ENCODE measurements at places on chromosomes 6 and 20.
A peak's percentile ranks its signal among the peaks of the same experiment; 100 is the strongest.

GRCh38 chr6:20653085-20653479 is 118.8 kb downstream of the CDKAL1 start:
- DNase-seq, result no peak

DNA sequence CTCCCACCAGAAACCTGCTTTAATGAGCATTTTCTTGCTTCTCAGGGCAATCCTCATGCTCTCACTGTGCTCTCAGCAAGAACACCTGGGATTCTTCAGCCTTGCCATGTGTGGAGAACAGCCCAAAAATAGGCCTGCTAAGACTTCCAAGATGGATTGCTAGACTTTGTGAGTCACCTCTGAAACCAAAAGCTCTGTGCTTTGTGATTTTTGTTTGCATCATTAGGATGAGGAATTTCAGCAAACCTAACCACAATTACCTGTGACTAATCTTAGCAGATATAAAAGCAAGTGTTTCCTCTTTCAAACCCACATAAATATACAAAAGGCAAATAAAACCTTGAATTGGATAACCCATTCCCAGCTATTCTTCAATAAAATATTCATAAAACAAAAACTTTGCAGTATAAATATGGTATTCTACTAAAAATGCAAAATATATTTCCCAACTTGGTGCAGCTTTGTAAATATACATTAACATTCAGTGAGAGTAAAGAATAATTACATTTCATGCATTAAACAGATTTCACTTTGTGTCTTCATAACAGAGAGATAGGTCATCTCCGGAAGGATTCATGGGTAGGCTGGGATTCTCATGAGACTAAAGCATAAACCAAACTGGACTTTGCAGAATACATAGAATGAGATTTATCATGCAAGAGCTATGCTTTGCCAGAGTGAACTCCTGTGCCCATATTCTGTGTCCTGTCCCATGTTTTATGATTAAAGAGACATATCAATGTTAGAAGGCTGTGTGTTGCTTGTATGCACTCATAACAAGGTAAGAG is 33.5 kb downstream of the TPBG start:
- DNase-seq, result peak; percentile 90

- DNase-seq, result no peak
Observed at GRCh38 chr6:170316071-170316470, 9.5 kb downstream of the FAM120B start.

DNA sequence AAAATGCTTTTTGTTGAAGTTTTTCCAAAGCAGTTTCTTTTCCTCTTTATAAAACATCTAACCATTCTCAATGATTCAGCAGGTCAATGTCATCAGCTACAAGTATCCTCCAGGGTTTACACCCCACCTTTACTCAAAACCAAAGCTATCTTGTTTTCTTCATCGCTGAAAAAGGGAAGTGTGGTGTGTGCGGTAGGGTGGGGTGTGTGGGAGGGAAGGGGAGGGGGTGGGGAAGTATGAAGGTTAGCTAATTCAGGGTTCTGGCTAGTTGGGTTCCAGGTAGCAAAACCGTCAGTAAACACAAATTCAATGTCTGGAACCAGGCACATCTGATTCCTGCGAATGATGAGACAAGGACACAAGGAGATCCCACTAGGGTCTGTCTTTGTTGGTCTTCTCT is 189.6 kb downstream of the GJA10 start:
- no peak for DNase-seq

DNA sequence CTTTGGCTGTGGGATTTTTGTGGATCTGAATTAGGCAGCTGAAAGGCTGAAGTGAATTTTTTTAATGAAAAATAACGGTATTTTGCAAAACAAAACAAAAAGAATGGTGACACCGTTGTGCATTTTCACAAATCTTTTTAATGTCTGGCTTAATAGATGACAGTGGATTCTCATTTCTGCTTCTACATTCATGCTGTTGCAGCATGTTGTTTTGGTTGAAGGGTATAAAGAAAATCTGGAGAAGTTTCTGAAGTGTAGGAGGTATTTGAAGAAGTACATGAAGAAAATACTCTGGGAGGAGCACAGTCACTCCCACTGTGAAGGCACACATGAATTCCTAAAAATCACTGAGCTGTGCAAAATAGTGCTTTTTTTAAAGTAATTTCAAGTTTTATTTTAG is 3.1 kb upstream of the MAP3K5 start:
- no peak for DNase-seq

- no peak for DNase-seq
Observed at GRCh38 chr20:20073801-20074371, 21.6 kb downstream of the CFAP61 start.

DNA sequence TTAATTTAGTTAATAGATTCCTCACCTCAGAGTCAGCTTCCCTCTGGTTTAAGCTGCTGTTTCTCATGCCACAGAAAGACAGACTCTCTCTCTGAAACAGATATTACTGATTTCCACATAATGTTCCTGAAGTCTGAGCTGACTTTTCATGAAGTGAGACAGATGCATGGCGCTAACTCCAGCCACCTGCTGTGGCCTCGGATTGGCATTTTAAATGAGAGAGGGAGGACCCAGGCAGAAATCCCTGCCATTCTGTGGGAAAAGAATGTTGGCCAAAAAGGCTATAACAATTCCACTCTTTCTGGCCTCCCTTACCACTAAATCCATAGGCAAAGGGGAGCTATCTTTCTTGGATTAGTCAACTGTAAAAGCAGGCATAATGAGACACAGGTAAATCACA is 354.1 kb upstream of the CDH4 start:
- DNase-seq, result no peak

- DNase-seq, result no peak
Observed at GRCh38 chr6:142913511-142914047, 31.4 kb downstream of the HIVEP2 start.

GRCh38 chr6:9360881-9361280 is 925.5 kb upstream of the SLC35B3 start:
- DNase-seq, result no peak

GRCh38 chr6:43338243-43338642 is 29.6 kb upstream of the CRIP3 start:
- no peak for DNase-seq

DNA sequence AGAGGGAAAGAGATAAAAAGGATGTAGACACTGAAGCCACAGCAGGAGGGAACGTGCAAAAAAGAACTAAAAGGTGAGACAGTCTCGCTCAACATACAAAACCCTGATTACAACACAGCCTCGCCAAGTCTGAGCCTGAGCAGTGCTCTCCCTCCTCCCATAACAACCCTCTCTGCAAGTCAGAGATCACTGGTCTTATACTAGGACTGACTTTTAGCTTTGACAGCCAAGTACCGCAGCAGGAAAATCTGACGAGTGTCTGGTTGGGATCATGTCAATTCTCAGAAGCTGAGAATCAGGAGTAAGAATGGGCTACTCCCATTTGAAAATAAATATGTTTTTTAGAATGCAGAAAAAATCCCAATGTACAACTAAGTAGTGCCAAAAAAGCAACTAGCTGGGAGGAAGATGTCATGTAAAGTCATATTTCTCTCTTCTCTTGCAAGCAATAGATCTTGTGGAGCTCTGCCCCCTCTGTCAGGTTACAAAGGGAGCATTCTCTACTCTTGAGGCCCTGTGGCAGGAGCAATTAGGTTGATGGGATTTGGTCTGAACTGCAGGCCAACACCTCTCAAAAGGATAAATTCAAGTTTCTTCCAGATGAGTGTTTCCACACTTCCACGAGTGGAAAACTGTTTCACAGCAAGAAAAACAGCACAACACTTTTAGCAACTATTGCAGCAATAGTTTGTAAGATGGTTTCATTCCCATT is 118.9 kb upstream of the COL21A1 start:
- DNase-seq, result no peak

GRCh38 chr6:7271205-7271534 is 41.8 kb downstream of the SSR1 start:
- no peak for DNase-seq

GRCh38 chr20:9523636-9524035 is 9.2 kb downstream of the LAMP5 start:
- DNase-seq, result no peak

DNA sequence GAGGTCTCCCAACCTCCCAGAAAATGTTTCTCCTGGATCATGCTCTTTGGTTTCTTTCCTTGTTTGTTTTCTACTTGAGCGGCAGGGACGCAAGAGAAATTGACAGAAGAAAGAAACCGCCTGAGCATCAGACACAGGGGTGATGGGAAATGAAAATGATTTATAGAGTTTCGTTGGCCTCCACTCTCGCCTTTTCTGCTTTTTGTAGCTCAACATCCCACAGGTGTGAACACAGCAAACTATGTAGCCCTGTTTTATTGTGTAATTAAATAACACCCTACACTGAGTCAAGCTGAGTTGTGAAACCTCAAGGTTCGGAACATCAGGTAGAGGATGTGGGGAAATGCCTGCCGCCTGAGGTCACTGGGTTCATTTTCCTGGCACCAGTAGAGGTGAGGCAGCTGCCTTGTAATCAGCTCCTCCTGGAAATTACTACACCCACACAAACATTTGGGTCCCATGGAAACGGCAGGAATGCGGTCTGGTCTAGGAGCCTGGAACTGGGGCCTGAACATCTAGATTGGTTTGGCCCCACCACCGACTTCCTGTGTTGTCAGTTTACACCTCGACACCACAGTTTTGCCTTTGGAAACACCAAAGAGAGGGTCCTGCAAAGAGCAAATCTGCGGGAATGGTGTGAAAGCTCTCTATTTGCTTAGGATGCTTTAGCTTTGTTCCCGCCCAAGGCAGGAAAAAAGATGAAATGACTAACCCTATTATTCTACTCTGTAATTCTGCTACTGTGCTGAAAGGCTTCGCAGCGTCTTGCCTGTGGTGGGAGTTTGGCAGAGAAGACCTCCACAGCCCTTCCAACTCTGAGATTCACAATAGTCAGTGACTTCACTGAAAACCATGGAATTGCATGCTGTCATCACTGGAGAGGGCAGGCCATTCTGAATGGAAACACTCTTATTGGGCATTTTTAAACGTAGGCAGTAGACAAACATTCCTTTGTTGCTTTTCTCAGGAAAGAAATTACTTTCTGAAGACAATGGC is 53.0 kb downstream of the ADAT2 start:
- DNase-seq, result peak; percentile 58

GRCh38 chr6:26415791-26416190 is 13.7 kb downstream of the BTN3A1 start:
- no peak for DNase-seq

GRCh38 chr6:29251736-29252135 is 49.8 kb upstream of the OR14J1 start:
- DNase-seq, result no peak

DNA sequence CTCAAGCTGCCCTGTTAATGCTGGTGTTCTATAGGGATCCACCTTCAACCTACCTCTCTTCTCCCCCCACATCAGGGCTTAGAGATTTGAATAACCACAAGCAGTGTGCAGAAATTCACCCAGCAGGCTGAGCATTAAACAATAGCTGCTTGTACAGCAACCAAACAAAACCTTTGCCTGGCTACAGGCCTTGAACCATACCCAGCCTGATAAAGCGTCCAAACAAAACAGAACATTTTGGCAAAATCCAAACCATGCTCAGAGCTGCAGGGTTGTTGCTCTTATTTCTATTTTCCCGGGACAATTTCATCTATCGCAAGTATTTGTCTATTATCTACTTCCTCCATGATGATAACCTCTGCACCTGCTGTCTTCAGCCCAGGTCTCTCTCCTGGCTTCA is 142.3 kb downstream of the UNC5CL start:
- DNase-seq, result no peak

DNA sequence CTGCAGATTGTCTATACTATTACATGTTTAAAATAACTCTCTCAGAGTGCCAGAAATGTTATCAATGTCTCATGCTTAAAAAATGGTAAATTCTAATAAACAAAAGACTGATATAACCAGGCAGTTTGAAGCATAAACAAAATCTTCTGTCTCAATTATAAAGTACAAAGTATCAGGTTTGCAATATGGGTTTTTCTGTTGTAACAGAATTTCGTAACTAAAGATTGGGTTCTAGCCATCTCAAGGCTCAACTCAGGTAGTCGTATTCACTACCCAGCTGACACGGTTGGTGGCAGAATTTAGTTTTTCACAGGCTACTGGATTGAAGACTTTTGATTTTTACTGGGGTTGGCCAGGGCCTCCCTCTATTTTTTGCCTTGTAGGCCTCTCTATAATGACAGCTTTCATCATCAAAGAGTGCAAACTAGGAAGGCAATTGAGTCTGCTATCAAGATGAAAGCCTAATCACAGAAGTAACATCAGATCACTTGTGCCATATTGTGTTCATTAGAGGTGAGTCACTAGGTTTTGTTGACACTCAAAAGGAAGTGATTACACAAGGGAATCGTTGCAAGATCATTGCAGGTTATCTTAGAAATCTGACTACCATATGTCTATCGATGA is 3.6 kb downstream of the CYP39A1 start:
- DNase-seq, result no peak

DNA sequence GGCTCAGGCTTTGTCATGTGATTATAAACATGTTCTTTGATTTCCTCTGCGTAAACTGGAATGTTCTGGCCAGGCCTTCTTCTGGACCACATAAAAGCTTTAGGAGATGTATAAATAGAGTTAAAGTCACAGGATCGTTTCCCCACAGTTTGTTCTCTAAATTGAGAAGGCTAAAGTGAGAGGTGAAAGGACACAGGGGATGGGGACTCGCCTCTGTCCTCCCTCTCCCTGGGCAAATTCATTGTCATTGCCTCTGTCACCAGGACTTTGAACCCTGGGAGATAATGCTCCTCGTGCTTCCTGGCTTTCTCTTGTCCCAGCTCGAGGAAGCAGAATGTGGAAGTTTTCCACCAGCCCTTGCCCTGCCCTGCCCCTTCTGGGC is 20.3 kb upstream of the ZFAND3 start:
- no peak for DNase-seq

- no peak for DNase-seq
Observed at GRCh38 chr6:84892671-84893070, 128.3 kb upstream of the TBX18 start.

DNA sequence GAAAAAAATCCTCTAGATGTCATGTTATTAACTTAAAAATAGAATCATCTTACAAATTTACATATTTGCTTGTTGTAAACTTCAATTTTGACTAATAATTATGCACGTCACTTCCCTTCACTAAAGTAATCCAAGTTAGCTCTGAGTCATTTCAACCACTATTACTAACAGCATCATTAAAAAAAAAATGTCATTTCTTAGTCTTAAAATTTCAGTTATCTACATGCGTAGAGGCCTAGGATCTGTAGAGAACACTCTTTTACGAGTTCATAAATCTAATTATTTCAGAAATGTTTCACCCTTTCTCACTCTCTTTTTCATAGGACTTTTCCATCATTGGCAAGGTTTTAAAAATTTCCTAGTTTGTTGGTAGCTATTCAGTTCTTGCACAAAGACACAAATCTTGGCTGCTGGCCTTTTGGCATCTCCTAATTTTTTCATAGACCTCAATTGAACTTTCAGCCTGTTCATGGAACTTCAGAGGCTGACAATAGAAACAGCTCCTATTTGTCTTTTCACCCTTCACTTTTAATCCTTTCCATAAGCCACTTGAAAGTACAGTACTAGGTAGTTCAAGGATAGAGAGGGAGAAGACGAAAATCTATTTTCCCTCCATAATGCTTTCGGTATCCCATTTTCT is 61.5 kb downstream of the OGFRL1 start:
- DNase-seq, result no peak

- DNase-seq, result no peak
Observed at GRCh38 chr6:89400912-89401399, 11.1 kb downstream of the RRAGD start.

- no peak for DNase-seq
Observed at GRCh38 chr6:147157930-147158329, 46.3 kb upstream of the STXBP5 start.

GRCh38 chr6:78253618-78254017 is 600.8 kb downstream of the MEI4 start:
- DNase-seq, result no peak

GRCh38 chr6:107600936-107601335 is 111.0 kb downstream of the SOBP start:
- no peak for DNase-seq

Measured in HFF-Myc (cell line).